Naive thymus-derived CD8-positive, alpha-beta T cell (primary cell): ENCODE measurements at places on chromosomes 11 and 22.
A peak's percentile ranks its signal among the peaks of the same experiment; 100 is the strongest.

GRCh38 chr22:36284171-36284571 lies 31.2 kb downstream of the APOL1 start:
- DNase-seq, result no peak

GRCh38 chr11:9962722-9963121 lies 298.8 kb downstream of the SWAP70 start:
- no peak for DNase-seq

DNA sequence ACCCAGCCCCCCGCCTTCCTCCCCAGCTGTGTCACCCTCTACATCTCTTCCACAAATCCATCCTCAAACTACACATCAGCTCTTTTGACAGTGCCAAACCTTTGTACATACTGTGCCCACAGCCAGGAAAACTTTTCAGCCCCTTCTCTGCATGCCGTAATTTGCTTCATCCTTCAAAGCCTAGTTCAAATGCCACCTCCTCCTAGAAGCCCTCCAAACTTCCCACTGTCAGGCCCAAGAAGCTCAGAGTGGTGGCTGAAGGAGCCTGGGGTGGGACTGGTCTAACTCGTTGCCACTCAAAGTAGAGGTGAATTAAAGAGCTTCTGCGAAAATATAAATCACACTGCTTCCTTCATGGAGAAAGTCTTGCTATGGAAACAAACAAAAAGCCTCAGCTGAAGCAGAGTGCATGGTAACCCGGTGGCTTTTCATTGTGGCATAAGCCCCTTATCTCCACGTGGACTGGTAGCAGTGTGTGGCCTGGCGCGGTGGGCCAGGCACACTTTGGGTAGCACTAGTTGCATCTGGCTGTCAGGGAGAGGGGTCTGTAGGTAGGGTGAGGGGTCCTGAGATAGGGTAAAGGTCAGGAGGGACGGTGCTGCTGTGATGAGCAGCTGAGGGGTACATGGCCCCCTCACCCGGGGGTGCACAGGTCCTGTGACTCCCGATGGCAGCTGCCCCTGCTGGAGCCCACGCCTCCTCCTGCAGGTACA lies 76.9 kb downstream of the MYO7A start:
- no peak for DNase-seq

- no peak for DNase-seq
Measured at GRCh38 chr22:17260950-17261349, 41.7 kb upstream of the ADA2 start.

- no peak for DNase-seq
Measured at GRCh38 chr11:31960126-31960525, 130.7 kb upstream of the RCN1 start.

DNA sequence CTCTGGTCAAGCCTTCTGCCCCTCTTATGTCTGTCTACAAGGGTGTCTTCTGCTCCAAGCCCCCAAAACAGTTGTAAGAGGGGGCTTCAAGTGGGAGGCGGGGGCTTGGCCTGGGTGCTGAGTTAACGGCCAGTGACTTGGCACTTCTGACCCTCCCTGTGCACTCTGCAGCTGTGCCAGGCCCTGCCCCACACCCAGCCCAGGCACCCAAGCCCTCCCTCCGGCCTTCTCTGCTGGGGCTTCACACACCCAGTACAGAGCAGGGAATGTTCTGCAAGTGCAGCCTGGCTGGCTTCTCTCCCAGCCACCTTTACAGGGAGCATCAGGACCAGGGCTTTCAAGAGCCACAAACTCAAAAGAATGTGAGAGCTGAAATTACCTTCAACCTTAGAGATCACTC lies 3.8 kb downstream of the TMEM121B start:
- no peak for DNase-seq

GRCh38 chr22:35065183-35065582 lies 775 bp upstream of the ISX start:
- no peak for DNase-seq

- no peak for DNase-seq
Measured at GRCh38 chr11:36041988-36042611, 98.2 kb downstream of the LDLRAD3 start.

GRCh38 chr22:48414651-48415050 lies 1413.0 kb downstream of the BRD1 start:
- no peak for DNase-seq

GRCh38 chr11:61766353-61766841 lies 14.0 kb downstream of the MYRF start:
- DNase-seq, result no peak

- DNase-seq, result no peak
Measured at GRCh38 chr11:8671193-8671612, 11.3 kb downstream of the TRIM66 start.

GRCh38 chr11:60831501-60832079 lies 10.3 kb upstream of the CCDC86 start:
- no peak for DNase-seq

GRCh38 chr11:15906481-15907035 lies 449.8 kb downstream of the SOX6 start:
- no peak for DNase-seq

GRCh38 chr11:93942176-93942575 lies 79.0 kb upstream of the HEPHL1 start:
- no peak for DNase-seq

GRCh38 chr22:32591620-32592019 lies 117.0 kb downstream of the FBXO7 start:
- no peak for DNase-seq

DNA sequence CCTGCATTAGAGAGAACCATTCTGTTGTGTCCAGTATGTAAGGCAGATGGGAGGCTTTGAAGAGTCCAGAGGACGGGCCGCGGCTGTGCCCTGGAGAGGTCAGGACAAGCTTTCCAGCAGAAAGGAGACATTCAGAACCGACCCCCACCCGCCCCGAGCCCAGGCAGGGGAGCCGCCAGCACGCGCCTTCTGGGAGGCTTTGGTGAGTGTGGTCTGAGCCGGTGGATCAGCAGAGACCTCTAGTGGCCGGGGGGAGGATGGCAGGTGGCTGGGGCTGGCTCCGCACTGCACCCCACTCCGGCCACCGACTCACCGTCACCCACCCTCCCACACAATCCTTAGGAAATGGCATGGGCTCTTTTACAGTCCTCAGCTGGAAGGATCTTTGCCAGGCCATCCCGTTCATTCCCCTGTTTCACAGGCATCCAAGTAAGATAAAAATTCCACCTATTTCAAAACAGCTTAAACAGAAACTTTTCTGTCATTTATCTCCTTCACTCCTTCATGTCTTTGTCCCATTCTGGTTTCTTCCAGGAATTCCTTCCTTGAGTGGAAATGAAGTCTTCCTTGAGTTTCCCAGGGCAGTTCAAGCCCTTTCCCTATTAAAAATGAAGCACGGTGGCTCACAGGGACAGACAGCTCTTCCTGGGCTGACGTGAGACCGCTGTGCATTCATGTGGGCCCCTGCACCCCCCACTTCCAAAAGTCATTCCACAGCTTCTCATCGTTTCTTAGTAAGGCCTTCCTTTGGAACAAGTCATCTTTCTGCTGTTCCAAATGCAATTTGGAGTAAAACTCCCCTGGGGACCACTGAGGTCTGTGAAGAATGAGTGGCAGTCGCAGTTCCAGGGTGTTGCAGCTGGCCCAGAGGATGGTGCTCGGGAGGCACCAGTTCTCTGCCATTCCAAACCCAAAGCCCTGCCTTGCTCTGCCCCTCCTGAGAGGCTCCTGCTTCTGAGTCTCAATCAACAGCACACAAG lies 91.0 kb downstream of the FEZ1 start:
- DNase-seq, result peak; percentile 61

GRCh38 chr22:49923445-49923844 lies 5.0 kb downstream of the CRELD2 start:
- DNase-seq, result no peak

GRCh38 chr11:91011503-91011902 lies 788.7 kb upstream of the CHORDC1 start:
- no peak for DNase-seq

DNA sequence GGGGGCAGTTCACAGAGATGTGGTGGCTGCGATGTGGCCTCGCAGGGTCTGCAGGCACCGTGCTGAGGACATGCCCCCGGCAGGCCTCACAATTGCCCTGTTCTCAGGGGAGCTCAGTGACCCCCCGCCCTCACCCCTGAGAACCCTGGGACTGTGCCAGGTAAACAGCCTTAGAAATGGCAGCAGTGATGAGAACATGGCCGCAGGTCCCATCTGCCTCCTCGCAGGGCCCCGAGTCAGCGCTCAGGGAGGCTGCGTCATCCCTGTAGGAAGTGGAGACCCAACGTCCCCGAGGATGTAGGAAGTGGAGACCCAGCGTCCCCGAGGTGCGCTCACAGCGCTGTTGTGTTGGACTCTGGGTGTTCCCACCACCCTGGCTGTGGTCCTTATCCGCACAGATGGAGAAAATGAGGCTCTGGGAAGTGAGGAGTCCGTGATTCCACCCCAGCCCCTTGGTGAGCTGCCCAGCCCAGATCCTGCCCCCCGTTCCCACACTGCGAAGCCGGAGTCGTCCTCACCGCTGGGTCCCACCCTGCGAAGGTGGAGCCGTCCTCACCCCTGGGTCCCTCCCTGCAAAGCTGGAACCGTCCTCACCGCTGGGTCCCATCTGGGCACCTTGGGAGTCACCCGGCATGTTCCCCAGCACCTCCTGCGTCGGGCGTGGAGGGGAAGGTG lies 1086.8 kb downstream of the BRD1 start:
- DNase-seq, result no peak

GRCh38 chr11:122634501-122634900 lies 21.0 kb upstream of the UBASH3B start:
- no peak for DNase-seq

GRCh38 chr22:25563761-25564319 lies 635 bp upstream of the GRK3 start:
- no peak for DNase-seq

DNA sequence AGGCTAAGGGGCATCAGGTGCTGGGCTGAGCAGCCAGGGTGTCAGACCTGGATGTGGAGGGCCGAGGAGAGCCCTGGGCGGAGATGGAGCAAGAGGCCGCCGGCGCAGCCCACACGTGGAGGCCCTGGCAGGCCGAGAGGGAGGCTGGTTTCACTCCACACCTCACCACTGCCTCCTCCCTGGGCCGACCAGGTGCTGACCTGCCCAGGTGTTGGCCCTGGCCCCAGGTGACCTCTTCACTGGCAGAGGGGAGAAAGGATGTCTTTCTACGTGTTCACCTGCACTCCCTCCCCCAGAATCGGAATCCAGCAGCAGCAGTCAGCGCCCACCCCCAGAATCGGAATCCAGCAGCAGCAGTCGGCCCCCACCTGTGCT lies 781 bp downstream of the ANO9 start:
- no peak for DNase-seq

DNA sequence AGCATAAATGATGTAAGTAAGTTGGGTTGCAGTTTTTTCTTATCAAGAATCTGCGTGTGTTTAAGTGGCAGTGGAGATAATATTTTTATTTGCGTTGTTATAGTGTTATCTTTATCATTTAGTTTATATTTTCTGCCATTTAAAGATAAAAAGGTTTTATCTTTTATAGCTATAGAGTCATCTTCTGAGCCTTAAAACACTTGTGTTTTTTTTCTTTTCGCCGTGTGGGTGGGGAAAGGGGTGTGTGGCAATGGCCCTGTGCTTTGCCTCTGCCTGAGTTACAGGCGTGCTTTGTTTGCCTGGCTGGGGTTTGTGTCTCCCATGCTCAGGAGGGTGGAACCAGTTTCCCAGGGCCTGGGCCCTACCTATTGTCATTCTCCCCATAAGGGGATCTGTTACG lies 16.2 kb downstream of the ARHGEF12 start:
- DNase-seq, result no peak

- no peak for DNase-seq
Measured at GRCh38 chr22:39715778-39716495, 145.4 kb downstream of the CACNA1I start.

GRCh38 chr11:44581246-44581645 lies 15.8 kb downstream of the CD82 start:
- no peak for DNase-seq

- no peak for DNase-seq
Measured at GRCh38 chr22:32130464-32130863, 28.6 kb downstream of the C22orf42 start.

- DNase-seq, result no peak
Measured at GRCh38 chr11:66467034-66467659, 442 bp downstream of the PELI3 start.

- DNase-seq, result no peak
Measured at GRCh38 chr11:69123593-69124545, 31.9 kb upstream of the SMIM38 start.

GRCh38 chr11:110947096-110947495 lies 234.9 kb upstream of the ARHGAP20 start:
- DNase-seq, result no peak

GRCh38 chr11:31711137-31711536 lies 100.0 kb downstream of the PAX6 start:
- DNase-seq, result no peak

DNA sequence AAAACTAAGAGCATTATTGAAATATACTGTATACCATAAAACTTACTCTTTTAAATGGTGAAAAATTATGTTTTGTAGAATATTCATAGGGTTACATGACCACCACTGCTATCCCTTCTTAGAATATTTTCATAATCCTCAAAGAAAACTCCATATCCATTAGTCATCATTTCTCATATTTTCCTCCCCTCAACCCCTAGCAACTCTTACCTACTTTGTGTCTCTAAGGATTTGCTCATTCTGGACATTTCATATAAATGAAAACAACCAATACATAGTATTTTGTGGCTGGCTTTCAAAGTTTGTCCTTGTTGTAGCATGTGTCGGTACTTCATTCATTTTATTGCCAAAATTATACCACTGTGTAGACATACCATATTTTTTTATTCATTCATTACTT lies 863.8 kb downstream of the KCNA4 start:
- DNase-seq, result no peak

GRCh38 chr11:48107188-48107704 lies 109.4 kb upstream of the OR4B1 start:
- DNase-seq, result no peak

DNA sequence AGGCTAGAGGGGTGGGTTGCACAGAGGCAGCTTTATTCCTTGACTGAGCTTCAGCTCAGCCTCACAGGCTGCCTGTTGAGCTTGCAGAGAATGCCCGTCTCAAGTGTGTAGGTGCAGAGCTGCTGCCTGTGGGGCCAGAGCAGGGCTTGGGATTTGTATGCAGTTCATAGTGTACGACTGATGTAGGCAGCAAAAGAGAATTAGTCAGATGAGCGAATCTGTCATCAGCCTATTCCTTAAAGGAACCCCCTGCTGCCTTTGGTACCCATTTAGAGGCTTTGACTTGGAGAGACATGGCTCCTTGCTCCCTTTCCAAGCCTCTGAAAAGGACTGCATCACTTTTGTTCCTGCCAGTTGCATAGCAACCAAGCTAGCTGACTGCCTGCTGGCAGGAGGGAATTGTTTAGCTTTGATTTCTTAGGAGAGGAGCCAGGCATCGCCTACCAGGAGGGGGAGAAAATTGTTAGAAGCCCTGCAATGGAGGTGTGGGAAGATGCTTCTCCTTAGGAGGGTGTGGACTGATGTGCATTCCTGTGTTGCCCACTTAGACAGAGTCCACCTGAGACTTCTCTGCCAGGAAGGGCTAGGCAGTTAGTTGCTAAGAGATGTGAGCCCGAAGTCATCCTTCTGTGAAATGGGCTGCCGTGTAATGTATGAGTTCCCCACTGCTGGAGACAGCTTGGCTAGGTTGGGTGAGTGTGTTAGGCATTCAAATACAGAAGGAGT lies 10.9 kb downstream of the ACO2 start:
- no peak for DNase-seq

GRCh38 chr22:35479985-35480550 lies 60.6 kb upstream of the RASD2 start:
- no peak for DNase-seq
